ENCODE measurements at places on chromosomes 2 and 18. TPM values are rescaled to one million over a fixed set of nuclear protein-coding genes. Genes with fewer than 3 reads are reported as not detected.

DNA sequence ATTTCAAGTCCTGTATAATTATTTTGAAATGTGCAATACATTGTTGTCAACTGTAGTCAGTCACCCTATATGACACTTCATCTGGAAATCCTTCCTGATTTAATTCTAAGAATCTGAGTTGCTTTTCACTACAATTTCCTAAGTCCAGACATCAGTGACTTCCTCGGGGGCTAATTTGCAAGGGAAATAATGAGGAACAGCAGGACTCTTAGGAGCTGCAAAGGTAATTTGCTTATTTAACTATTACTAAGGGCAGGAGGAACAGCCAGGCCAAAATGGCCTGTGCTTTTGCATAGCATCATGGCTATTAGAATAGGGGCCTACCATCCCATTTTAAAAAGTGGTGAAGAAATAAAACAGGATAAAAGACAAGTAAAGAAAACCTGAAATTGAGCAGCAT is 178.8 kb downstream of the MC4R start:
- peaks cover 4% of the 10 kb centered on the region for H3K27me3 ChIP-seq
- H3K4me1 ChIP-seq = no peaks in the 10 kb centered on the region
- DNase-seq = no peak

DNA sequence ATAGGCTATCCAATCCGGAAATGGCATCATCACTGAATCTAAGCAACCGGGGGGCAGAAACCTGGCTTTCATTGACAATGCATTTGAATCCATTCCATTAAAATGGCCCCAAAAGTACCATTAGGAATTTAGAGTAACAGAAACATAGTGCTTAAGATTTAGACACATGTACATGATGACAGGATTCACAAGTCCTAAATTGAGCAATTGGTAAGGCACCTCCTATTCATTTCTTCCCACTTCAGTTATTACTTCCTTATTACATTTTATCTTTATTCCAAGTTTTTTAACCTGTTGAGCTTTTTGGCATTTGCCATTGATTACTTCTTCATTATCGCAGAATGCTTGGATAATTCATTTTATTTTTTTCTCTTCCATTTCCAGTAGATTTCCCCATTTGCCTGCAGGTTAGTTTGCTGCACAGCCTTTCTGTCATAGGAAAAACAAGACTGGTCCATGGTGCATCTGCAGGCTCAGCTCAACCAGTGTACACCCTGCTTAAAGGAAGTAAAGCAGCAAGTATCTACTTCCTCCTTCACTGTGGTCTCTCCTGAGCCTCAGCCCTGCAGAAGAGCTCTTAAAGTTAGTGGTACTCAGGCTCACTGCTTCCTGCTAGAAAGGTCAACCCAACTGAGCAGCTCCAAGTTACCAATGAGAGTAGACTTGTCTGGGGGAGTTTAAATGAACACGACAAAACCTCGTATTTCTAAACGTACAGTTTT is 89.2 kb downstream of the DOCK10 start:
- peak overlapping the region; percentile 42 for H3K4me3 ChIP-seq
- peaks cover 92% of the 10 kb centered on the region for H3K4me1 ChIP-seq
- no peaks in the 10 kb centered on the region for H3K27me3 ChIP-seq
- H3K36me3 ChIP-seq = peaks cover 17% of the 10 kb centered on the region

The TTC32 gene
- total RNA-seq = 22.8 TPM

DNA sequence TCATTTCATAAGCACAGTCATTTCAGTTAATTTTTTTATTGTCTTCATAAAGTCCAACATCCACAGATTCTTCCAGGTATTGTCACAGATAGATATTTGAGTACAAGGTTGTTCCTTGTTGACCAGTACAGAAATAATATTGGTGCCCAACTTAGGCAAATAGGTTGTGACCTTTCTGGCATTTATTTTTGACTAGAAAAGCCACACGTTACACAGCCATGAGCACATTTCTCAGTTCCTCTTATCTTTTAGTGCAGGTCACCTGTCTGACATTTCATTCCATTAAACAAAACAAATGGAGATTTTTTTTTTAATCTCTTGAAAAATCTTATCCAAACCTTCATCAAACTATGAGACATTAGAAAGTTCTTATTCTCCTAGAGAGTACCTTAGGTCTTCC is 428.8 kb downstream of the ZNF521 start:
- H3K36me3 ChIP-seq = no peaks in the 10 kb centered on the region
- peaks cover 73% of the 10 kb centered on the region for H3K4me1 ChIP-seq
- H3K4me3 ChIP-seq = peak overlapping the region; percentile 66
- H3K27ac ChIP-seq = peak overlapping the region; percentile 71

The GALNT13 gene
- total RNA-seq = not detected

The C1GALT1C1L gene
- not detected for total RNA-seq

Measured in activated B cell treated with CpG ODN at 0.5 μM for 24 hours (primary cell).